ENCODE measurements at places on chromosomes 4 and X.

DNA sequence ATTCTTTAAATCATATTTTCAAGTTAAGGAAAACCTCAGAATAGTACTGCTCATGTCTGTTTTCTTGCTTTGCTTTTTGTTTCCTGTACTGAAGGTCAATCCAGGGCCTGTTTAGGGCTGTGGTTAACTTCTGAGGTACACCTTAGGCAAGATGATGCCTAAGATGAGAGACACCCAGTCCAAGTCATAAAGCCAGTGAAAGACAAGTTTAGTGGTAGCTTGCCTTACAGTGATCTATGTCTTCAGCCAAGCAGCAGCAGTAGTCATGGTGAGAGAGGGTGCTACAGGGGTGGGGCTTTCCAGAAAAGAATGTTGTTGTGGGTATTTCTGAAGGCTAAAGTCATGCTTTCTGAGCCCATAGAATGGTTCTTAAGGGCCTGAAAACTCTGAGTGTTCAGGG is 173.7 kb downstream of the VSIG4 start:
- DNase-seq, result no peak

DNA sequence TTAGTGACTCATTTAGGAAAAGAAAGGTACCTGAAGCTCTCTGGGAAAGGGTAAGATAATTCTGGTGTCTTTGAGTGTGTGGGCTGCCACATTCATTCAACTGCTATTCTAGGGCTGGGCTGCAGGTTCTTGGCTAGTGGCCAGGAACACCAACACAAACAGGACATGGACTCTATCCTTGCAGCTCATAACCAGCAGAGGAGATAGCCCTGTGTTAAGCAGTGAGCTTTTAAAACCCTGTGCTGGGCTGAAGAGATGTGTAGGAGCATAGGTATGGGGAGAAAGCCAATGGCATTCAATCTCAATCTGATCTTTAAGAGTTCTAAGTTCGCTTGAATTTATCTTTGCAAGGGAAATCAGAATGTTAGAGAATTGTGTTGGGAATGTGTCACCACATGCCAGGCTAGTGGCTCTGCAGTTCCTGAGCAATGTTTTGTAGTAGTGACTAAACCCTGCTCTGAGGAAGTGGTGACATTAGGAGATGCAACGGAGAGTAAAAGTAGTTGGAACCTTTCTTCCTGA is 39.2 kb downstream of the SGMS2 start:
- DNase-seq, result no peak

DNA sequence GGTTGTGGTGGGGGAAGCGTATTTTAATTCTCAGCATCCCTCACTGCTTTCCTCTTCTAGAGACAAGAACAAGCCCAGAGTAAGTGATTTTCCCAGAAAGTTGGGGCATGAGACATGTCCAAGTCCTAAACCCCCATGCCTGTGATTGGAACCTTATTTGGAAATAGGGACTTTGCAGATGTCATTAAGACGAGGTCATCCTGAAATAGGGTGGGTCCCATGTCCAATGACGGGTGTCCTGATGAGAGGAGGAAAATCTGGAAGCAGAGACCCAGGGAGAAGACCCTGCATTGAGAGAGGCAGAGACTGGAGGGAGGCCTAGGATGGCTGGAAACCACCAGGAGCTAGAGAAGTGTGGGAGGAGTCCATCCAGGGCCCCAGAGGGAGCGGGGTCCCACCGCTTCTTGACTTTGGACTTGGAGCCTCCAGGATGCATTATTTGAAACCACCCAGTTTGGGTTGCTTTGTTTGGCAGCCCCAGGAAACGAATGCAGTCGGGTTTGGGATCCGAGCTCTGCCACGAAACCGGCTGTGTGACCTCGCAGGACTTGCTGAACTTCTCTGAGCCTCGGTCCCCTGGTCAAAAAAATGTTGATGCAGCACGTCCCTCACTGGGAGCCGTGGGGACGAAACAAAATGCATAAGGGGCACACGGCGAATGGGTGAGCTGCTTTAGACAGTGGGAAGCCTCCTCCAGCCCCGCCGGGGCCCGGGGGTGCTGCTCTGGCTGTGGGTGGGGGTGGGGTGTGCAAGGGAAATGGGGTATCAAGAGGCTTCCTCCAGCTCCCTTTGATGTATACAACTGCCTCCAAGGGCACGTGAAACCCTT is 113.9 kb downstream of the CPZ start:
- peak; percentile 56 for DNase-seq

DNA sequence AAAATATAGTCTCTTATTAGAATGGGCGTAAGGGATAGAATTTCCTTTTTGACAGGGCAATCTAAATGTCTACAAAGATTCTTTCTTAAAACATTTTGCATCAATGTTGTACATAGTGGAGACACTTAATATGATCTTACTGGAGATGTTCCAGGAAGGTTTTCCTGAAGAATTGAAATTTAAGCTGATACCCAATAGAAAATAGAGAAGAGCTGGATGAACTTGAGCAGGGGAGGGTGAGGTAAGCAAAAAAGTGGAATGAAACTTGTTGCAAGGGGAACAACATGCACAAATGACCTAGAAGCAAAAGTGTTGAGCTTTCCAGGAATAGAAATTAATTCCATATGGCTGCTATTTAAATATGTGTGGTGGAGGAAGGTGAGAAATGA is 19.7 kb downstream of the SLAIN2 start:
- DNase-seq, result no peak

DNA sequence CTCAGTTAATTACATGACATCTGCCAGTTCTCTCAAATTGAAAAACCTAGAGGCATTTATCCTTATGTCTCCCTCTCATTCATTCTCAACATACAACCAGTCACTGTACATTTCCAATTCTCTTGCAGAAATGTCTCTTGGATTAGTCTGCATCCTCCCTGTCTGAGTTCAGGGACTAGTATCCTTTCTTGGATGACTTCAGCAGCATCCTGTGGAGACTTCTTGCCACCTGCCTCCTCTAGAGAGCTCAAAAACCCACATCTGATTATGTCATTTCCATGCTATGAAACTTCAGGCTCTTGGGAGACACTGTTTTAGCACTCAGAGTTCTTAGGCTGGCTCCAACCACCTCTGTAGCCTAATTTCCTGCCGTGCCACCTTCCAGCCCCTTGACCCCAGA is 515.1 kb upstream of the DIPK2B start:
- no peak for DNase-seq
